Activated B cell treated with CpG ODN at 0.5 μM for 24 hours (primary cell): ENCODE measurements at places on chromosomes 6 and 20.

DNA sequence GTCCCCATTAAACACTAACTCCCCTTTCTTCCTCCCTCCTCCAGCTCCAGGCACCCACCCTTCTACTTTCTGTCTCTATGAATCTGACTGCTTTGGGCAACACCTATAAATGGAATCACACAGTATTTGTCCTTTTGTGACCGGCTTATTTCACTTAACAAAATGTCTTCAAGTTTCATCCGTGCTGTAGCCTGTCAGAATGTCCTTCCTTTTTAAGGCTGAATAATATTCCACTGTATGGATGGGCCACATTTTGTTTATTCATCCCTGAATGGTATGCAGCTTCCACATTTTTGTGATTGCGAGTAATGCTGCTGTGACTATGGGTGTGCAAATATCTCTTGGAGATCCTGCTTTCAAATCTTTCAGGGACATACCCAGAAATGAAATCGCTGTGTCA lies 28.4 kb downstream of the BMP7 start:
- no peaks in the 10 kb centered on the region for H3K36me3 ChIP-seq
- no peak for DNase-seq
- H3K27me3 ChIP-seq, result peaks cover 19% of the 10 kb centered on the region
- H3K4me3 ChIP-seq, result no peak overlapping the region
- H3K4me1 ChIP-seq, result no peaks in the 10 kb centered on the region

DNA sequence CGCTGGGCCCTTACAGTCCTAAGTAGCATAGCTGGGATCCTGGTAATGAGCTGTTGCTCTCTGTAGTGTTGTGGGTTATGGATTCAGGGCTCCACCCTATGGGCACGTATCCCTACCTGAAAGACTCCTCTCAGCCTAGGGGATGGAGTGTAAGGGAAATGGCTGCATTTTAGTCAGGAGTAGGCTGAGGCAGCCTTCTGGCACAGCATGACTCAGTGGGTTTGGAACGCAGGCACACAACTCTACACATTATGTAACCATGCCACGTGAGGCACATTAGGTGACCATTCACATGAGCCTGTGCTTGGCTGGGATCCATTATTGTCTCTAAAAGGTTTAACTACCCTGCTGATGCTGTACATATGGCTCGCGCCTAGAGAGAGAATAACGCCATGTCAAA lies 27.8 kb downstream of the HDDC2 start:
- no peaks in the 10 kb centered on the region for H3K4me1 ChIP-seq
- peaks cover 70% of the 10 kb centered on the region for H3K36me3 ChIP-seq
- H3K27me3 ChIP-seq, result no peaks in the 10 kb centered on the region
- DNase-seq, result no peak
- H3K4me3 ChIP-seq, result no peak overlapping the region

DNA sequence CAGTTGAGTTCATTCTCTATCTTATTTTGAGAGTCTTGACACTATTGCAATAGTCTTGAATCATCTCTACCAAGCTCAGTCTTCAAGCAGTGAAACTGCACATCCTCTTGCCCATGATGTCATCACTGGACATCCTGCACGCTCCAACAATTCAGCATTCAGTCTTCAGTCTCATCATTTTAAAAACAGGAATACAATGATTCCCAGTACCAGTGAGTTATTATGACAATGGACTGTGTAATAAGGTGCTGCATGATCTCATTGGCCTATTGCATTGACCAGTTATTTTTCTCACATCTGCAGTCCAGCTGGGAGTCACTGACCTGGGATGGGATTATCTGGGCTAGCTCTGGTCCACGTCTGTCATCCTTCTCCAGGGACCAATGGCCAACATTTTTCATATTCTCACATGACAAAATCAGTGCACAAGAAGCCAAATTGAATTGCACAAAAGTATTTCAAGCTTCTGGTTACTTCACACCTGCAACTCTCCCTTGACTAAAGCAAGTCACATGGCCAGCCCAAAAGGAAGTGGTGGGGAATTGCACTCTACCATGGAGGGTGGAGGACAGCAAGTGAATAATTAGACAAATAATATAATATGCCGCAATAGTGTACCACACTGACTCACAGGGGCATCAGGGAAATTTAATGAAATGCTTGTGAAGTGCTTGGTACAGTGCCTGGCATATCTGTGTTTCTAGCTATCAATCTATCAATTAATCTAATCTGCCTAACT lies 6.4 kb upstream of the CST2 start:
- no peak overlapping the region for H3K27ac ChIP-seq
- no peaks in the 10 kb centered on the region for H3K27me3 ChIP-seq
- no peaks in the 10 kb centered on the region for H3K4me1 ChIP-seq
- no peaks in the 10 kb centered on the region for H3K36me3 ChIP-seq
- no peak for DNase-seq

DNA sequence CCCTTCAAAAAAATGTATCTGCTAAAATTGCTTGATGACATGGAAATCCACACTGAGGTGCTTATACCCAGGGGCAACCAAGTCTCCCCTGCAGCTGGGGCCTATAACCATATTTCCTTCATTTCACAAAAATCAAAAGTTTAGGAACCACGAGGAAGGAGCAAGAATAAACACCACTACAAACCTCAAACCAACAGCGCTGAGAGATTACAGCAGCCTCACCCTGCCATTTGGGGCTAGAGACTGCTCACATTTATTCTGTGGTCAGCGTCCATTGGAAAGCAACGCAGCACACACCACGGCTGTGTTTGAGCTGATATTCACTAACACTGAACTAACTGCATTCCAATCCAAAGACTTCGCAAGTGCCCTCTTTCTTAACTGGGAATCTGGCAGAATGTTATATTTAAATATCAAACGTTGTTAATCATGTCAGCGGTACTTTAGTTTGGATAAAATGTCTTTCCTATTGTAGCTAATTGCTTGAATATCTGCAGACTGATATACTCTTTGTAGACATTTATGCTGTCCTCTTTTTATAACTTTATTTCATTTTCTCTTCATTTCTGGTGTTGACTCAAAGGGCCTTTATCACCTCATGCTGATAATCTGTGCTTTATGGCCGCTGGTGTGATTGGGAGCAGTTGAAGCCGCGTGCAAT lies 94.6 kb downstream of the FOXA2 start:
- no peak for DNase-seq
- H3K4me1 ChIP-seq, result no peaks in the 10 kb centered on the region
- peaks cover 6% of the 10 kb centered on the region for H3K27me3 ChIP-seq
- no peak overlapping the region for H3K27ac ChIP-seq

DNA sequence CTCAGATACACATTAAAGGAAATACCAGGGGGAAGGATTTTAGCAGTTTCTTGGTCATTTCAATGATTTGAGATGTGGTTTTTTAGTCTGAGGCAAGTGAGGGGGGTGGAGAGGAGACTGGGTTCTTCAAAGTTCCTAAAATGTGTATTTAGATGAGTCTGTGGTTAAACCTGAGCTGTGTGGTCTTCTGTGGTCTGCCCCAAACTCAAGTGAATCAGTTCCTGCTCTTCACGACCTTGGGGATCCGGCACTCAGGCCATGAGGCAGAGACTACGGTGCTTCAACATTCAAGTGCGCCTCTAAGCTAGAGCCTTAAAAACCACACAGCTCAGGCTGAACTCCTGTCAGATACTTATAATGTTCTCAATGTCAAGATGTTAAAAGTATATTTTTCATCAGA lies 406.7 kb downstream of the LMBRD1 start:
- H3K27ac ChIP-seq, result no peak overlapping the region
- H3K27me3 ChIP-seq, result no peaks in the 10 kb centered on the region
- DNase-seq, result no peak
- H3K36me3 ChIP-seq, result no peaks in the 10 kb centered on the region
- no peak overlapping the region for H3K4me3 ChIP-seq

- peaks cover 20% of the 10 kb centered on the region for H3K36me3 ChIP-seq
- H3K4me3 ChIP-seq, result no peak overlapping the region
- no peak overlapping the region for H3K27ac ChIP-seq
Measured at GRCh38 chr6:126056355-126057004, 70.1 kb downstream of the TRMT11 start.

DNA sequence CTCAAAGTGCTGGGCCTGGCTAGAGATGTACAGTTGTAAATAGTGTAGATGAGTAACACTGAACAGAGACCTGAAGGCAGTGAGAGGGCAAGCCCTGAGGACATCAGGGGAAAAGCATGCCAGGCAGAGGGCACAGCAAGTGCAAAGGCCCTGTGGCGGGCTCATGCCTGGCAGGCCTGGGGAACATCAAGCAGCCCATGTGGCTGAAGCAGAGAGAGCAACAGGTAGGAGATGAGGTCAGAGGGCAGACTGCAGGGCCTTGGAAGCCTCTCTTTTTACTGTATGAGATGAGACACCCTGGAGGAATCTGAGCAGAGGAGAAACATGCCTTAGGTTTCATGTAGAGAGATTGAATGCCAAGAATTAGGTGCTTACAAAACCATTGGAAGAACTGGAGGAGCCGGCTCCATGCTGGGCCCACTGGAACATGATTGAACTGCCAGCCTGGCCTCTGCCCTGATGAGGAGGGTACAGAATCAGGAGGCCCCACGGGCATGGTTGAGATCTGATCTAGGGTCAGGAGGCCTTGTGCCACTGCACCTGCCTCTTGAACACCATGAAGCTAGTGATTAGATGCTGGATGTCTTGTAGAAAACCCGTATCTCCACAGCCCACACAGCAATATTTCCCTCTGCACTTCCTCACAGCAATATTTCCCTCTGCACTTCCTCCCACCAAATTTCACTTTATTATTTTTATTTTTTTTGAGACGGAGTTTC lies 5.9 kb upstream of the HMGA1 start:
- DNase-seq, result no peak
- H3K36me3 ChIP-seq, result no peaks in the 10 kb centered on the region
- H3K27me3 ChIP-seq, result no peaks in the 10 kb centered on the region
- no peak overlapping the region for H3K27ac ChIP-seq
- H3K4me3 ChIP-seq, result no peak overlapping the region

DNA sequence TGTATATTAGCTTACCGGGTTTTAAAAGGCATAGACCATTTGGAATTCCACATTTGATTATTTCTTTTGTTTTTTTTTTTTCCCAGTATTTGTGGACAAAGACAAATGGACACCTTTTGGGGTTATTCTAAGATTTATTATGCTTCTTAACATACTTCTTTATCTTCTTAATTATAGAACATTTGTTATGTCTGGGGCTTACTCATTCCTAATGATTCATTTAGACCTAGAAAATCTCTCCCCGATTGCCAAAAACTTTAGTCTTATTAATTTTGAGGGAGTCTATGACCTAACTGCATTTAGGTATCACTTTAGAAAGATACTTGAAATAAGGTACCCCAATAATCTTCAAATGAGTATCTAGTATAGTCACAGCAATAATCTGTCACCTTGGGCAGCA lies 170.7 kb upstream of the PREP start:
- no peaks in the 10 kb centered on the region for H3K36me3 ChIP-seq
- H3K27ac ChIP-seq, result no peak overlapping the region
- no peak for DNase-seq
- H3K4me3 ChIP-seq, result no peak overlapping the region
